ENCODE measurements at places on chromosomes 11 and 22.

DNA sequence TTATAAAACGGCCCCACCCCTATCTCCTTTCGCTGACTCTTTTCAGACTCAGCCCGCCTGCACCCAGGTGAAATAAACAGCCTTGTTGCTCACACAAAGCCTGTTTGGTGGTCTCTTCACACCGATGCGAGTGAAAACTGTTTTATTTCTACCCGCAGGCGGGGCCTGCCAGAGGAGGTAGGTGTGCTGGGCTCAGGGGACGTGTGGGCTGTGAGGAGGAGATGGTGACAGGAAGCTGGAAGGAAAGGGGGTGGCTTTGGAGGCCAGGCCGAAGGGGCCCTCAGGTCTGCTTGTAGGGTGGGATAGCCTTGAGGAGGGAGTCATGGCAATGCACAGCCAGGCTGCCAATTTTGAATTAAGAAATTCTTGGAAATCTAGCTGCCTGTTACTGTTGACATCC lies 21.3 kb upstream of the KRTAP5-7 start:
- DNase-seq, result no peak

- DNase-seq, result no peak
Measured at GRCh38 chr11:28659716-28660348, 551.6 kb downstream of the METTL15 start.

GRCh38 chr22:50516068-50516467 lies 8.0 kb downstream of the NCAPH2 start:
- DNase-seq, result no peak

DNA sequence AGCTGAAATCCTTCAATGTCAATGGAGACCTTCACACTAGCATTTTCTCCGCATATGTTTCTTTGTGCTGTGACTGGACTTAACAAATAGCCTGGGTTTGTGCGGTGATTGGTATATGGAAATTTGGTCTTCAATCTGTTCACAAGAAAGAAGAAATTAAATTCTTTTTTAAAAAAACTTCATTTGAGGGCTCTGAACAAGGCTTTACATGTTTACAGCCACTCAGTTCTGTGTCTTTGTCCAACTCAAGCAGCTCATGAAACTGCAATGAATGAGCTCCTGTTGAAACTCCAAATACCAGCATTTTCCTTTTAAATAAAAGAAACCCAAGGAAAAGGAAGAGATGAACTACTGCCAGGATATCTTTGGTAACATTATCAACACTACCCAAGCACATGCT lies 57.3 kb downstream of the PIK3C2A start:
- DNase-seq, result no peak

DNA sequence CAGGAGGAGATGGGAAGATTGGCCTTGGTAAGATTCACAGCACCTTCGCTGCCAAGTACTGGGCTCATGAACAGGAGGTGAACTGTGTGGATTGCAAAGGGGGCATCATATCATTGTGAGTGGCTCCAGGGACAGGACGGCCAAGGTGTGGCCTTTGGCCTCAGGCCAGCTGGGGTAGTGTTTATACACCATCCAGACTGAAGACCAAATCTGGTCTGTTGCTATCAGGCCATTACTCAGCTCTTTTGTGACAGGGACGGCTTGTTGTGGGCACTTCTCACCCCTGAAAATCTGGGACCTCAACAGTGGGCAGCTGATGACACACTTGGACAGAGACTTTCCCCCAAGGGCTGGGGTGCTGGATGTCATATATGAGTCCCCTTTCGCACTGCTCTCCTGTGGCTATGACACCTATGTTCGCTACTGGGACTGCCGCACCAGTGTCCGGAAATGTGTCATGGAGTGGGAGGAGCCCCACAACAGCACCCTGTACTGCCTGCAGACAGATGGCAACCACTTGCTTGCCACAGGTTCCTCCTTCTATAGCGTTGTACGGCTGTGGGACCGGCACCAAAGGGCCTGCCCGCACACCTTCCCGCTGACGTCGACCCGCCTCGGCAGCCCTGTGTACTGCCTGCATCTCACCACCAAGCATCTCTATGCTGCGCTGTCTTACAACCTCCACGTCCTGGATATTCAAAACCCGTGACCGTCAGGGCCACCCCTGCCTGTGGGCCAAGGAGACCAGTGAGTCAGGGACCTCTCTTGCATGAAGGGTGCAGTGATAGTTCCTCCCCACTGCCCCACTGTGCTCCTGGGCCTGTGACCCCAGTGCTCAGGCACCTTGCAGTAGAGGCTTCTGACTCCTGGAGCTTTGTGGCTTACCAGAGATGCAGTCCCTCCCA lies 83.6 kb downstream of the BCR start:
- peak; percentile 55 for DNase-seq

GRCh38 chr22:40953471-40953870 lies 2.3 kb downstream of the RBX1 start:
- DNase-seq, result no peak

- no peak for DNase-seq
Measured at GRCh38 chr11:48094643-48095339, 114.4 kb downstream of the PTPRJ start.

DNA sequence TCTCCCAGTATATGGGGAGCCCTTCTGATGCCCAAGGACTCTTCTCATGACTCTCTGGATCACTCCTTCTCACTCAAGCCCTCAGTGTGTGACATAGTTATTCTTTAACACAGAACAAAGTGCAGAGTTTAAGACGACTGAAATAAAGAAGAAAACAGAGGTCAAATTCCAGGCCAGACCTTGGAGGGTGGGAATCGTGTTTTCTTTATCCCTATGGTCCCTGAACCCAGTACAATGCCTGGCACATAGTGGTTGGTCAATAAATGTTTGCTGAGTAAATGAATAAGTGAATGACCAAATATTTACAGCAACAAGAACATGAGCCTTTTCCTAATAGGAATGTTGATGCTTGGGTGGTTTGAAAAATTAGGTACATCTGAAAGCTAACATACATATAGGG lies 28.8 kb downstream of the VSTM5 start:
- DNase-seq, result no peak

- DNase-seq, result peak; percentile 87
Measured at GRCh38 chr22:23385678-23386631, 194.1 kb downstream of the IGLL1 start.

- no peak for DNase-seq
Measured at GRCh38 chr11:108218455-108218854, 4.0 kb downstream of the NPAT start.

DNA sequence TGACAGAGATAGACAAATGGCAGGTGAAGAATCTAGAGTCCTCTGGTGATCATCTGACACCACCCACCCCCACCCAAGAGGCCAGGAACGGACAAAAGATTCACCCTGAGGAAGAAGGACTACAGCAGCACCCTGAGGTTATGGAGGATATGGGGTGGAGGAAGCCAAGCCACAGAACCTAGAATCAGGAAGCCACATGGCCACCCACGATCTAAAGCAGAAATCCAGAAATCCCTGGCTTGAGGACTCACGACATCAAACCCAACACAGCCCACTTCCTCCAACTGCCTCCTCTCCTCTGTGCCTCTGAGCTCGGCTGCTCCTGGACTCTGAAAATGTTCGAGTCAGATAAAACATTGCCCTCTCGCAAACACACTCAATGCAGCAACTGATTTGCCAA lies 364.3 kb downstream of the SHANK2 start:
- no peak for DNase-seq

GRCh38 chr11:111911563-111912401 lies at the start of gene CRYAB:
Gene CRYAB, minus strand, starts transcription at chr11:111911770. Its CDS starts 46 bp downstream, at chr11:111911724.
- DNase-seq, result no peak

DNA sequence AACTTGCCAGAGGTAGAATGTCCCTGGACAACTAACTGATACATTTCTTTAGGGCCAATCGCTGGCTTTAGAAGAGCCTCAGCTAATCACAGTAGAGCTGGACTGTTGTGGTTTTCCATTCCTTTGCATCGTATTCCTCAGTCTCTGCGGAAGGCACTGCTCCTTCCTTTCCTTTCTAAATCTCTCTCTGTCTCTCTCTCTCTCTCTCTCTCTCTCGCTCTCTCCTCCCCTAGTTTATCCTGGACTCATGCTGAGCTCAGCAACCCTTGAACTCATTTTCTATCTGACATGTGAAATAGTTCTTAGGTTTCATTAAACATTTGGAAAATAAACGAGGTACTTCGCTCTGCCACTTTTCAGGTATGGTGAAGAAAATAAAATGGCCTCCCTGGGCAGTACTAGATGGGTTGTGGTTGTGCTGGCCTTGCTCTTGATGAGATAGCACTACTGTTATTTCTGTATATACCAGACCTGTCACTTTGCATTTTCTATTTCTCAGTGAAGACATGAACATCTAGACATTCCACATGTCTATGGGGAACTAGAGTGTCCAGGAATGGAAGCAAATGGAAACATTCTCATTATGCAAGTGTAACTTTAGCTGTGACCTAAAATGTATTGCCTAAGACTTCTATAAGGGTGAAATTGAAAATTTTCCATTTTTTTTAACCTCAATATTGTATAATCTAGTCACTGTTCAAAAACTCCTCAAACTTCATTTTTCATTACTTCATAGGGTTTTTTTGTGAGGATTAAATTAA lies 12.0 kb upstream of the SESN3 start:
- DNase-seq, result no peak

DNA sequence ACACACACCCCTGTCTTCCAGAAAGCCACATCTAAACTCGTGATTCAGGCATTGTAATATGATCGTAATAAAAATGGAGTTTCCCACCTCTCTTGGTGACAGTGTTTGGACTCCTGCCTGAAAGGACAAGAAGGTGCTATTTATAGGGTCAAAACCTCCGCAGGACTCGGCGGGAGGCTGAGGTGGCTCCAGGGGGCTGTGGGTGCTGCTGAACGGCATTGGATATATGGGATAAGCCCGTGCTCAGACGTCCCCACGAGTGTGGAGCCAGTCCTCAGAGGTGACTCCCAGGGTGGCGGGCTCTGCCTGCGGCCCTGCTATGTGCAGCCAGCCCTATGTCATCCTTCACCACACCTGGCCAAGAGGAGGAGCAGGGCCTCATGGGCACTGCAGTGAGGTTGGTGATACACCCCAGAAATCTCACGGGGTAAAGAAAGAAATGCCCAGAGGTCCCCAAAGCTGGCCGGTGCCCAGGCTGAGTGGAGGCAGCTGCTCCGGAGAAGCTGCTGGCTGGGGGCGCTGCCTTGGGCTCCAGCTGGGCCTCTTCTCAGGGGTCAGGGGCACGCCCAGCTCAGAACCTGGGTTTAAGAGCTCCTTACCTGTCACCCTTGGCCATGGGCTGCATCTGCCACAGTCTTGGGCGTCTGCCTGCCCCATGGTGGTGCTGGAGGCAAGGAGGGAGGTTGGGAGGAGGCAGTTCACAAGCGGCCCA lies 5.1 kb upstream of the OSBPL5 start:
- no peak for DNase-seq

GRCh38 chr11:92053216-92053615 lies 171.4 kb upstream of the FAT3 start:
- no peak for DNase-seq

DNA sequence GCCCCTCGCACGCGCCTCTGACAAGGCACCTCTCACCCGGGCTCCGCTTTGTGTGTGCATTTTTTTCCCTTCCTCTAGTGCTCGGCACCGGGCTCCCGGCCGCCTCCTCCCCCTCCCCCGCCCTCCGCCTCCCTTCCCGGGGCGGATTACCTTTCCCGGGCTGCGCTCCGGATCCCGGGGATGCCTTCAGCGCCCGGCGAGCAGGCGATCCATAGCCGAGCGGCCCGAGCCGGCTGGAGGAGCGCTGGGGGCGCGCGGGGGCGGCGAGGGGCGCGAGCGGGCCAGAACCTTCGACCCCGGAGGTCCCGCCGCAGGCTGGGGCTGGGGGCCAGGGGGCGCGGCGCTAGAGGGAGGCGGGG lies 282 bp downstream of the MPPED2 start:
- DNase-seq, result no peak

DNA sequence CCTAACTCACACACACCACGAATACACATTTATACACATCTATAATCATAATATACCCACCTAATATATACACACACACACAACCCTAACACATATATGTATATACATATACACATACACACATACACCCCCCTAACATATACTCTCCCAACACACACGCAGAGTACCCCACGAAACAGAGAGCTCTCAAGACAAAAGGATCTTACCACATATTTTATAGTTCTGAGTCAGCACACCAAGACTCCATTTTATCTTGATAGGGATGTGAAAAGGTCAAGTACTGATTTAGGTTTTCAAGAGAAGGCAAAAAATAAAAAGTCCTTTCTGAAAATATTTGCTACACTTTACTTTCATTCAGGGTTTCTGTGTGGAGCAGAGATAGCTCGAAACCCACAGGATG lies 1207.2 kb downstream of the LRRC4C start:
- no peak for DNase-seq

DNA sequence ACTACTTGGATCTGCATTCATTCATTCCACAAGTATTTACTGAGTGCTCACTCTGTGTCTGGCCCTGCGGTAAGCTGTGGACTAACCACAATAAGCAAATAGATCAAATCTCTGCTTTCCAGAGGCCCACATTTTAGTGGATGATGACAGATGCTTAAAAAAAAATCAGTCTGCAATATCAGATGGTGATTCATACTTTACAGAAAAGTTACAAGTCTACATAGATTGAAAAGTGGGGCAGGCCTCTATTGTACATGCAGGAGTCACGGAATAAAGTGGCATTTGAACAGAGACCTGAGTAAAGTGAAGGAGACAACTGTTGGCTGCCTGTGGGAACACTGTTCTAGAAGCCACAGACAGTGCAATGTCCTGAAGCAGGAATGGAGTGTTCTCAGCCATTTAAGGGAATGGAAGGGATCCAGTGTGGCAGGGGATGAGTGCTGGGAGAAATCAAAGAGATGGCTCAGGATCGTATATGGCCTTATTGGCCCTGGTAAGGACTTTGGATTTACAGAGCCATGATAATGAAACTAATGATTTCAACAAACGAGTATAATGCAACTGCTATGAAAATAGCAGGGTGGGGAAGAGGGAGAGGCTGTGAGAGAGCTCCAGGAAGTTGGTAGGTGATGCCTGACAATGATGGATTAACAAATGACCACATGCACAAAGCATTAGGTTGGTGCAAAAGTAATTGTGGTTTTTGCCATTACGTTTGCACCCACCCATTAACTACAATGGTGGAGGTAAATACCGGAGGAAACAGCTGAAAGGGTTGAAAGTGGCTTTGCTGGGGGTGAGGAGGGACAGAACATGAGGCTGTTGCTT lies 31.1 kb downstream of the TMEM45B start:
- DNase-seq, result no peak

GRCh38 chr11:106466521-106467080 lies 389.1 kb downstream of the AASDHPPT start:
- DNase-seq, result no peak

DNA sequence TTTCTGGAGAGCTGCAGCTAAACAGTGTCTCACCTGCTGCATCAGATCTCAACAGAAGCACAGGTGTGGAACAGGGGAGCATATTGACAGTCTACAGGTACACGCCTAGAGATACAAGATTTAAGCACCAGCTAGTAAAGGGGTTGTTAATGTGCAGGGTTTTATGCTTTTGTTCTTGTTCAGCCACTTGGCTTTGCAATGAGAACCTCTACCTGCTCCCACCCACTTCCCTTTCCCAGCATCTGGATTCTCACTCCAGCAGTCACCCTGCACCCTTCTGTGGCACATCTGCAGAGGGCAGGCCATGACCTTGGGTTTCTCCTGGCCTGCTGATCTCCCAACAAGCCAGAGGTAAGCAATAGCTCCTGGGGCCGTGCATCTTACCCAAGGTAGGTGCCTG lies 446.6 kb downstream of the BUD13 start:
- no peak for DNase-seq

GRCh38 chr11:130529366-130529765 lies 80.9 kb downstream of the ADAMTS15 start:
- DNase-seq, result no peak

Measured in activated T-cell treated with anti-CD3 and anti-CD28 coated beads, Interleukin-2, amount 50 U/mL, for 1 hour (primary cell).